HuH-7.5 (cell line): ENCODE measurements at places on chromosomes 13 and 19.

GRCh38 chr13:50509771-50510441, 333.6 kb downstream of the DLEU7 start:
- DNase-seq: no peak

DNA sequence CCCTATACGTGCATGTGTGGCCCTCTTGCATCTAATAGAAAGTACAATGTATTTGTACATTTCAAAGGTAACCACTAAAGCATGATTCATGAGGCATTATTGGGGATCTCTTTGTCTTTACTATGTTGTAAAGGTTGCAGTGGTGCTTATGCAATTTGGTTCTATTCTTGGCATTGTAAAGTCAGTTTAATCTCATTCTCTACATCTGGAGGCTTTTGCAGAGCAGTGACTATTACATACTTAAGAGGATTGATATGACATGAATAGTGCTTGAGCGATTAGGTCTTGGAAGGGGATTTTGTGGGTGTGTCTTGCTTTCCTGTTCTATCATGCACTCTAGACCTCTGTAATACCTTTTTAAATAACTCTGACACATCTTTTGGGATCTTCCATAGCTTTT, 610.0 kb downstream of the EFNB2 start:
- DNase-seq: no peak

DNA sequence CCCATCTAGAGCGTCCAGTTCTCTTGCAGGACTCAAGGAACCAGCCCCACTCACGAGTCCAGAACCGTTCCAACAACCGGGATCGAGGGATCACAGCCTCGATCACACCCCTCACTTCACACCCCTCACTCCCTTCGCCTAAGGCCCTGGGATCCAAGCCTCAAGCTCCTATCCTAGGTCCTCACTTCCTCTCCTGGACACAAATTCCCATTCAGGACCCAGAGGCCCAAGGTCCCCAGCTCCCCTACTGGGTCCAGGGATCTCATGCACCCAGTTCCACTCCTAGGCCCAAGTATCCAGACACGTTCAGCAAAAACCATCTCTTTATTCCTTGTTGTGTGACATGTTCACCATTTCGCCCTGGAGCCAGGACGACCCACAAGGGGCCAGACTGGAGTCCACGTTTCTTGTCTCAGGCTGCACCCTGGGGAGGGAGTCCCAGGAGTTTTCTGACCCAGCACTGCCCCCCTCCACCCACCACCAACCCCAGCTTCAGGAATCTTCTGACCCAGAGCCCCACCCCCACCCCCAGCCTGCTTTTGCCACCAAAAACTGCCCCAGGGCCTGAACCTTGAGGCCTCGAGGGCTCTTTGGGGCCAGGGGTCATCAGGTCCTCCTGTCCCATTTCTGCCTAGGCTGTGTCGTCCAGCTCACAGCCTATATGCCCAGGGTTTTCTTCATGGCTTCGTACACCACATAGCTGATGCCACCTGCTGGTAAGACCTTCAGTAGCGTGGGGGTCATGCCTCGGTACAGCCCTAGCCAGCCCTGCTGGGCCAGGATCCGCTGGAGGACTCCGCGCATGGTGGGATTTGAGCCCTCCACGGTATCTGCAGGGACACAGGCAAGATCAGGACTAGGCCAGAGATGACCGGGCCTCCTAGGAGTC, 1.4 kb upstream of the KHSRP start:
- no peak for DNase-seq

DNA sequence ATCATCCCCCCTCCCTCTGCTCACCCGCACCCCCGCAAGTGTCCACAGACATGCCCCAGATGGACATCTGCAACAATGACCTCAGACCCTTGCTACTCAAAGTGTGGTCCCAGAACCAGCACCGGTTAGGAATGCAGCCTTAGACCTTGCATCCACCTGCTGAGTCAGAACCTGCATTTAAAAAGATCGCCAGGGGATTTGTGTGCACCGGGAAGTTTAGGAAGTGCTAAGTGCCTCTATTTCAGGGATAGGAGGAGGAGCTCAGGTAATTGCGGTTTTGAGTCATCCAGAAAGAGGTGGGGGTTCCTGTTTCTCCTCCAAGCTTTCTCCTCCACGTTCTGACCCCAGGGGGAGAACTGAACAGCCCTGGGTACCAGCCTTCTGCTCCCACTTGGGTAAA, 46.2 kb downstream of the CACNA1A start:
- DNase-seq: no peak

DNA sequence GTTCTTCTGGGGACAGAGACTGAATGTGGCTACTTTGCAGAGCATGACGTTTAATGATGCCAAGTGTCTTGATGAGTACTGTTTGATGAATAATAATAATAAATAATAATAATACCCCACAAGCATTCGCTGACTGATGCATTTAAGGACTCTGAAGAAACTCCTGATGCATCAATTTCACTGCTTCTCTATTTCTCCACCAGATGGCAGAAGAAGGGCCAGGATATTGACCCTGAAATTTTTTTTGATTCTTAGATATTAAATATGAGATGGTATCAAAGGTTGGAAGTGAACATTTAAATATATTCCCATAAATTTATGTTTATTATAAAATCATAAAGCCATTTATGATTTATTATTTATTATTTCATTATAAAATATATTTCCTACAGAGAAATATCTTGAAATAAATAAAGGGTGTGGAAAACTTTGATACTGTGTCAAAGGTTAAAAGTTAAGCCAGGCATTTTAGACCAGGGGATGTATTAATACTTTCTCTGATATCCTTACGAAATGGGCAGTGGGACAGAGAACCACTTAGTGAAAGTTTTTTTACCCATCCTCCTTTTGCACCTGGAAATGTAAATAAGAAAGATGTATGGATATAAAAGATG, 170.9 kb downstream of the LACC1 start:
- DNase-seq: no peak

DNA sequence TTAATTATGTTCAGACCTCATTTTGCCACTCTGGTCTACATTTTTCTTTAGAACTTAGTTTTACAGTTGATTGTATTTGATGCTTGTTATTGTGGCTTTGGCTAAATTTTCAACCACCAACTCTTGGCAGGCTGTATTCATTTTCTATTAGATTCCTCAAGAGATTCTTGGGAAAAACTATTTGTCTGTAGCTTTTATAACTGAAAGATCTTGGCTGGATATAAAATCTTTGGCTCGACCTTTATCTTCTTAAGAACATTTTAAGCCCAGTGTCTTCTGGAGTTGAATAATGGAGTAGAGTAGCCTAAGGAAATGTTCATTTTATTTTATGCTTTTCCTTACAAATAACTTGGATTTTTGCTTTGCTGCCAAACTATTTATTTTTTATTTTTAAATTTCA, 848.5 kb downstream of the PCDH17 start:
- no peak for DNase-seq

- DNase-seq: no peak
These were observed 24.6 kb downstream of the DCT start for GRCh38 chr13:94454906-94455305.
